Activated T-cell treated with anti-CD3 and anti-CD28 coated beads, Interleukin-2, amount 50 U/mL, for 72 hours (primary cell): ENCODE measurements at places on chromosomes 12 and 14. TPM values are rescaled to one million over a fixed set of nuclear protein-coding genes. Genes with fewer than 3 reads are reported as not detected.

The PGF gene
- 0.35 TPM for total RNA-seq

The SMARCC2 gene
- total RNA-seq: 99.7 TPM

The ACYP1 gene
- total RNA-seq: 44.9 TPM

DNA sequence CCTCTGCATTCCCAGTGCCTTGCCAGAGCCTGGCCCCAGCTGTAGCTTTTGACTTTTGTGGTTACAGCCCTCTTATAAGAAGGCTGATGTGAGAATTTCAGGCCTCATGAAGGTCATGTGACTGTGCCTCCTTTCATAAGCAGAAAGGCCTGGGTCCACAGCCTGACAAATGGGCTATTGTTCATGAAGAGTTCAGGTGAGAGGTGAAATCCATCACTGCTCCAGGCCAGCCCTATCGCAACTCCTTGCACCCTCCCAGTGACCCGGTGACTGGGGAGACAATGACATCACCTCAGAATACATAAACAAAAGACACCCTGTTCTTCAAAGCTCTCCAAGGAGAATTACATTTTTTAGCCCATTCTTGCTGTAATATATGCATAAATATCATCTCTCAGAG lies 321.5 kb downstream of the PCNX1 start:
- DNase-seq: no peak

GRCh38 chr12:57152639-57153038 lies 5.2 kb upstream of the LRP1-AS start:
- no peak for DNase-seq

DNA sequence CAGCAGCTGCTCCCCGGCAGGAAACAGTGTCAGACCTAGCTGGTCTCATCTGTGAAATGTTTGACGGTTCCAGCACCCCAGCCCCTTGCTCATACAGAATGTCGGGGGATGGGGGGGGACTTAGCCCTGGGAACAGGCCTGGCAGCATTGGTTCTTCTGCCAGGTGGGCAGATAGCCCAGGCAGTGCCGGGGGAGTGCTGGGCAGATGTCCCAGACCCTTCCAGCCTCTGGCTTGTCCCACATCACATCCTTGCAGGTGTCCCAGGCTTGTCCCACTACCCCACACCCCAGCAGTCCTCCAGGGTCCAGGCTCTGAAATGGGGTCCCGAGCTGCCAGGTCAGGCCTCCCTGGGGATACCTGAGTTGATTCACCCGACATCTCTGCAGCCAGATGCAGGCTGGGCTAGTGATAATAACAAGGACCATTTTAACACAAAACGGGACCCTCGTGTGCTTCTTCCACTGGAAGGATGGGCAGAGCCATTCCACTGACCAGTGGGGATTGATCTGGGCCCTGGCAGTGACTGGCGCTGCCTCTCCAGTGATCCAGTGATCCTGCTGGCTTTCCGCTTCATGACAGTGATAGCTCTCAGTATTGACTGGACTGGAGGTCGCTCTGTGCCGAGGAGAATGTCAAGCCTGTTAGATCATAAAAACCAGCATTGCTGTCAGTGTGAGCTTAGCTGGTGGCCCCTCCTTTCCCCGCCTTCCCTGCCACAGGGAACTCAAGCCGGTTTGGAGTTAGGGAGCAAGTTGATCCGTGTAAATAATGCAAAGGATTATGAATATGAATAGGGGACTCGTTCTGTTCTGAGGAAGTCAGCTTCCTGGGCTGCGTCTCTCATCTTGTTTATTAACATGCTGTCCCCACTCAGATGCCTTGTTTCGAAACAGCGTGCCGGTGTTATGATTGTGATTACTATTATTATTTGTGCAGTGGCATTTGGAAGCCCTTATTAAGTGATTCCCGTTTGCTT lies 180.6 kb downstream of the AACS start:
- no peak for DNase-seq

- no peak for DNase-seq
These were observed 38.3 kb upstream of the GRIP1 start for GRCh38 chr12:66717036-66717673.

GRCh38 chr12:71329956-71330355 lies 109.6 kb upstream of the LGR5 start:
- no peak for DNase-seq

GRCh38 chr12:42213023-42213422 lies 25.0 kb downstream of the YAF2 start:
- DNase-seq: no peak

- DNase-seq: no peak
These were observed 4.0 kb downstream of the C12orf54 start for GRCh38 chr12:48486261-48486660.

- no peak for DNase-seq
These were observed 57.1 kb downstream of the TRAFD1 start for GRCh38 chr12:112182499-112182898.
